Right renal pelvis (tissue), 4 donors: ENCODE measurements at places on chromosomes 5 and 9. TPM values are rescaled to one million over a fixed set of nuclear protein-coding genes. Genes with fewer than 3 reads are reported as not detected.

GRCh38 chr9:82938426-82939218, 124.3 kb downstream of the RASEF start:
- no peak for DNase-seq

DNA sequence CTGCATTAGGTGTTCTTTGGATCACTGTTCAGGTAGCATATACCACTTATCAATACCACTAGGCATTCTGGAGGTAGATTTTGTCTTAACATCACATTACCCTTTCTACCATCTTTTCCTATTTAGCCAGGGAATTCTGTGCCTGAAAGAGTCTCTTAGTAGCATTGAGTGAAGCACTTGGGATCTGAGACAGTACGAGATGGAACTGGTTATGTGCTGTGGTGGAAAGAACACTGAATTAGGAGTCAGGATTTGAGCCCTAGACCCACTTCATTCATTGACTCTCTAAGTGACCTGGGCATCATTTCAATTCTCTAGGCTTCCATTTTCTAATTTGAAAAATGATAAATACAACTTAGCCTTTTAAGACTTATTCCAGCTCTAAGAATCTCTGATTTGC, 291.1 kb downstream of the DMAC1 start:
- DNase-seq, result no peak

GRCh38 chr5:16626696-16627264, 10.0 kb upstream of the RETREG1 start:
- no peak for DNase-seq

DNA sequence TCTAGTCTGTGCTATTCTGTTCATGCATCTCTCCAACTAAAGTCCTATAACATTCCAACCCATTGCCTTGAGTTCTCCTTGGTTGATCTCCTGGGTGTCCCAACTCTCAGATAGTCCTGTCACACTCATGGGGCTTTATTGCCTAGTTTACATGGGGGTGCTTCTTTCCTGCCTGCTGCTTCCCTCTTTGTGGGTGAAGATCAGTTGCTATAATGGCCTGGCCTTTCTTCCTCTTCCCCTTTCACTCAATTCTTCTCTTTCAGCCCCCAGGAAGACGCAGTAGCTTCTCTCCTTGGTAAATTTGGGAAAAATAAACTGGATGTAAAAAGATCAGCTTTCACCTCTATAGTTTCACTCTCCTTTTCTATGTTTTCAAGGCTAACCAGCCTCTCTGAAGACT, 66.5 kb downstream of the PTCD2 start:
- no peak for DNase-seq

- no peak for DNase-seq
These were observed 26.0 kb downstream of the DDX4 start for GRCh38 chr5:55763746-55764420.

- no peak for DNase-seq
These were observed 41.3 kb upstream of the ORM1 start for GRCh38 chr9:114281473-114282103.

Gene DOK3
- 3.6 TPM for polyA plus RNA-seq

Gene PLPPR1
- 20.6 TPM for polyA plus RNA-seq
